ELR (cell line): ENCODE measurements at places on chromosomes 1 and 21.

- DNase-seq: no peak
Observed at GRCh38 chr21:19034560-19034959, 631.0 kb upstream of the TMPRSS15 start.

GRCh38 chr1:178575611-178576361, 62.9 kb downstream of the TEX35 start:
- no peak for DNase-seq

GRCh38 chr1:167312871-167313270, 92.2 kb downstream of the POU2F1 start:
- peak; percentile 3 for DNase-seq

GRCh38 chr1:239717097-239717917, 330.9 kb downstream of the CHRM3 start:
- DNase-seq: peak; percentile 58

DNA sequence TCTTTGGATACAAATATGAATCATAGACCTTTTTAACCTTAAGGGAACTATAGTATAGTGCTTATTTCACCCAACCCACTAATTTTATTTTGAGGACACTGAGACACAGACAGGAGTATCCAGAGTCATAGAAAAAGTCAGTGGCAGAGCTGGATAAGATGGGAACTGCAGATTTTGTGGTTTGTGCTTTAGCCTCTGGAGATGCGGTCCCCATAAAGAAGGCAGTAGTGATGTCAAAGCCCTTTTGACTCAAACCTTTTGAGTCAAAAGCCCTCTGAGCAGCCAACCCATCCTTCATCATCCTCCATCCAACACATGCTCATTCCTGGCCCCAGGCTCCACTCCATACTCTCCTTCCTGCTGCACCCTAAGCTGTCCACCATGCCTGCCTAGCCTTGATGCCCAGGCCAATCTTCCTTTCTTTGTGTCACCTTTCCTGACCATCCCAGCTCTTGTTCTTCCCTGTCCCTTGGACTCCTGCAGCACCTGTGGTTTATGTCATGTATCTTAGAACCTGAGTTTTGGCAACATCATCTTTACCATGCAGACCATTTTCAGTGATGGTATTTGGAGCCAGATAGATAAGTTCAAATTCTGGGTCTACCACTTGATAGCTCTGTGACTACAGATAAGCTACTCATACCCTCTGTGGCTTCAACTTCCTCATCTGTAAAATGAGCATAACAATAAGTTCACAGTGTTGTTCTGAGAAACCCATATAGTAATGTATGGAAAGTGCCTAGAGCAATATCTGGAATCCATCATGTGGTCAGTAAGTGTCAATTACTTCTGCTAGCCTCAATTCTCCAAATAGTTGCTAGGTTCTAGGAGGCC, 20.1 kb downstream of the SLAMF1 start:
- DNase-seq: no peak

GRCh38 chr1:206074839-206075238, 21.9 kb downstream of the RHEX start:
- no peak for DNase-seq

DNA sequence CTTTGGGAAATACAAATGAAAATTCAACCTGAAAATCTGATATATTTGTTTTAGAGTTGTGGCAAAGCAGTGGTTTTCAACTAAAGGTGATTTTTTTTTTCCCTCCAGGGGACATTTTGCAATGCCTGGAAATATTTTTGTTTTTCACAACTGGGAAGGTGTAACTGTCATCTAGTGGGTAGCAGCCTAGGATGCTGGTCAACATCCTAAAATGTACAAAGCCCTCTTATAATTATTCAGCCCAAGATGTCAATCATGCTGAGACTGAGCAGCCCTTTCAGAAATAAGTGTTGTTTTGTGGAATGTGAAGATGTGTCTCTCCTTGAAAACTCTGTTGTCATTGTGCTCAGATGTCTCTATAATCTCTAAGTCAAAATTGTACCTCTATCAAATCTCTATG, 95.2 kb upstream of the NCAM2 start:
- no peak for DNase-seq

DNA sequence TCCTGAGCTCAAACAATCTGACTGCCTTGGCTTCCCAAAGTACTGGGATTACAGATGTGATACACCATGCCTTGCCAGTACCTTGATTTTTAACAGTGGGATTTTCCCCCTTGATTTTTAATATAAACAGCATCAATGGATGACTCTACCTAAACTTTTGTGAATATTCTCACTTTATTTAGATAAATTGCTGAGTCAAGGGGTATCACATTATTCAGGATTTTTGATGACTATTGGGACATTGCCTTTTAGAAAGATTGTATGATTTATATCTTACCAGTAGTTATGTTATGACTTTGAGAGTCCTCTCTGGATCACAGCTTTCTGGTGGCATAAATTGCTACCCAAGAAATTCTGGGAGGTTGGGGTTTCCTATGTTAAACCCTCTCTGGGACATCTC, 112.5 kb upstream of the SPAG17 start:
- no peak for DNase-seq

GRCh38 chr1:61005614-61006580, 76.5 kb upstream of the NFIA start:
- DNase-seq: no peak

DNA sequence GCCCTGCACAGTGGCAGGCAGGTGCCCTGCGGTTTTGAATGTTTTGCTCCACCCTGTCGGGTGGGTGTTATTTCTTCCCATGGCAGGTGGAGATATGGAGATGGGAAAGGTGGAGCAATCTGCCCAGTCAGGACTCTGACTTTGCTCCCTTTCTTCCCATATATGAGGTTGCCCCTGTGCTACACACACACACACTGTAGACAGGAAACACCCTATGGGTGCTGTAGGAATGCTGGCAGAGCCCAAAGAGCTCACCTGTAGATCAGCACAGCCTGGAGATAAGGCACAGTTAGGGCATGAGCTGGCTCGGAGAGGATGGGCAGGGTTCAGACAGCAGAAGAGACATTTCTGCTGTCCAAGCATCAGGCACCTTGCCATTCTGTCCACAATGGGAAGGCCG, 246.0 kb upstream of the AJAP1 start:
- no peak for DNase-seq

DNA sequence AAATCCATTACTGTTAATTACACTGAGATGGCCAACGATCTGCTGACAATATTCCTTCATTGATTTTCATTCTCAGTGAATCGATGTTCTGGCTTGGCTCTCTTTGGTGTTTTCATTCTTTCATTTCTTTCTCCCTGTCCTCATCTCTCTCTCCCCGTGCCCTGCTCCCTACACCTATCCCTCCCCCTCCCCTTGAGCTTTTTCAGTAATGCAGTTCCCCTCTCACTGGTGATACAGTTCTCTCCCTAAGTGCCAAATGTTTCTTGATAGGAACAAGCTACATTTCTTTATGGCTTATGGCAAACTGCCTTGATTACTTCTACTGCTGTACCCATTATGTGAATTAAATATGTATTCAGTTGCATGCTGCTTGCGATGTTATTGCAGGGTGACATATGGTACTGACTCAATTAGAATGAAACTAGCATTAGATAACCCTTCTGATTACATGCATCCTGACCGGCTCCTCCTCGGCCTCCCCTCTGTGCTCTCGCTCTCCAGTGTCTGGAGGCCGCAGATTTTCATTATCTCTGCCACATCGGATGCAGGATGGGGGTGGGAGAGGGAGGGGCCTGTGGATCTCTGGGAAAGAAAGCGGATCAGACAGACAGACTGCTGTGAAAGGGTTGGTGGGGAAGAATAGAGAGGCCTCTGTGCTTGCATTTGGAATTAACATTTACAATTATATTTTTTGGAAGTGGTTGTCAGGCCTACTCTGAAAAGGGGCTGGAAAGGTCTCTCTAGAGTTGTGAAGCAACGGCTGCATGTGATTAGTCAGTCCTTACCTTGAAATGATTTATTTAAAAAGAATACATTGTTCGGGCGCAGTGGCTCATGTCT, 130.9 kb downstream of the PBX1 start:
- DNase-seq: no peak

DNA sequence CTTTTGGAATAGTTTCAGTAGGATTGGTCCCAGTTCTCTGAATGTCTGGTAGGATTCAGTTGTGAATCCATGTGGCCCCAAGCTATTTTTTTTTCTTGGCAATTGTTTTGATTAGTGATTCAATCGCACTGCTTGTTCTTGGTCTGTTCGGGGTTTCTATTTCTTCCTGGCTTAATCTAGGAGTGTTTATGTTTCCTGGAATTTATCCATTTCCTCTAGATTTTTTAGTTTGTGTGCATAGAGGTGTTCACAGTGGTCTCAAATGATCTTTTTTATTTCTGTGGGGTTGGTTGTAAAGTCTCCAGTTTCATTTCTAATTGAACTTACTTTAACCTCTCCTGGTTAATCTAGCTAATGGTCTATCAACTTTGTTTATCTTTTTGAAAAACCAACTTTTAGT, 117.6 kb downstream of the NME7 start:
- DNase-seq: peak; percentile 30

DNA sequence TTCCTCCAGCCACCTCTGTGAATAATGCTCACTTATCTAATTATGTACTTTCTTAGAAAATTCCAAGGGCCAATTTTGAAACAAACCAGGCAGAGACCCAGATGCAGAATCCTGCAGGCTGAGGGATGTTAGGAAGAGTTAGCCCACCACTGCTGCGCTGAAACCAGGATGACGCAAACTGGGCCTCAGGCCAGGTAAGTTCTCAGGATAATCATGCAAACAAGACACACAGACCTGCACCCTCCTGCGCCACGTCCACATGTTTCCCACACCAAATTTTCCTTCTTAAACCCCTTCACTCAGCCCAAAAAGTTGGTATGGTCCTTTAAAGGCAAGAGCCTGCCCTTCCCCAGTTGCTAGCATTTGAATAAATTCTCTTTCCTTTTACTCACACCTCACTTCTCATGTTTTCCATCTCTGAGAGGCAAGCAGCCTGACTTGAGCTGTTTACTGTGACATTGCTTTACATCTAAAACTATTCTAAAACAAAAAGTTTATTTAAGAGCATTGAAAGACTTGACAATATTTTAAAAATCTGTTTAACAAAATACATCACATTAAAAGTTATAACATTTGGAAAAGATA, 887.1 kb downstream of the LRRIQ3 start:
- no peak for DNase-seq

DNA sequence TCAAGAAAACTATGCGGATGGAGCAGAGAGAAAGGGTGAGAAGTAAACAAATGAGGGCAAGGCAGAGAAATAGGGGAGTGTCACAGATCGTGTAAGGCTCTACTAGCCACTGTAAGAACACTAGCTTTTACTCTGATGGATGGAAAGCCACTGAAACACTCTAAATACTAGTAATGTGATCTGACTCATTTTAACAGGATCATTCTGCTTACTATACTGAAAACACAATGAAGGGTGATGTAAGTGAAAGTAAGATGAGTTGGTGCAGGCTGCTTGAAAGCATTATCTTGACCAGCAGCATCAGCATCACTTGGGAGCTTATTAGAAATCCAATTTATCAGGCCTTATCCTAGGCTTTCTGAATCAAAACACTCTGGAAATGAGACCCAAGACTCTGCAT, 32.7 kb downstream of the TUT4 start:
- peak; percentile 13 for DNase-seq

- DNase-seq: no peak
Observed at GRCh38 chr1:230232371-230232771, 165.3 kb downstream of the GALNT2 start.

DNA sequence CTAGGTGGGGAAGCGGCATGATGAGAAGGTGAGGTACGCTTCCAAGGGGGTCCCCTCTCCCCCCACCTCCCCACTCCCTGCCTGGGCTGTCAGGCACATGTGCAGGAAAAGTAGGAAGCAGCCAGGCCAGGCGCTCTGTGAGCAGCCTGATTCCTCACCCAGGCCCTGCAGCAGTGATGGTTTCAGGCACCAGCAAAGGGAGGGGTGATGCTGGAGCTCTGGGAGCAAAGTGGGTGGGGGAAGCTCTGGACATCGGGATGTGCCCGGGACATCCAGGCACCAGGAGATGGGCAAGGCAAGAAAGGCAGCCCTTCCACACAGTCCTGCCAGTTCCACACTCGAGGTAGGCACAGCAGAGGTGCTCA, 106.1 kb downstream of the CRYAA start:
- DNase-seq: no peak

DNA sequence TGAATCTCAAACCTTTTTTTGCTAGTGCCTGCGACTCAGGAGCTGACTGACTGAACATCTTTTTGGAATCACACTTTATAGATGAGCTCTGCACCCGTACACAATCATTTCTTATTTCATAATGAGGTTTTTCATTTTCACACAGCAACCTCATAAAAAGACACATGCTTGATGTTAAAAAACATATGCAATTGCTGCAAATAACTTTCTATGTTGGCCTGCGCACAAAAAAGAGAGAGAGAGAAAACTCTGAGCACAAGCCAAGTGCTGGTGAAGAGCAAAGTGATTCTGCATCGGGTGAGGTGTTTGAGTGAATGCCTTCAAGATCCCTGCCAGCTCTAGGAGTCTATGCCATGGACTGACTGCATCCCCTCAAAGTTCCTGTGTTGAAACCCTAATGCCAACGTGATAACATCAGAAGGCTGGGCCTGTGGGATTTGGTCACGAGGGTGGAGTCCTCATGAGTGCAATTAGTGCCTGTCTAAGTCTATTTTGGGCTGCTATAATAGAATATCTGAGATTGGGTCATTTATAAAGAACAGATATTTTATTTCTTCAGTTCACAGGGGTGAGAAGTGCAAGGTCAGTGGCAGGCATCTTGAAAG, 36.6 kb downstream of the C1orf87 start:
- DNase-seq: no peak

DNA sequence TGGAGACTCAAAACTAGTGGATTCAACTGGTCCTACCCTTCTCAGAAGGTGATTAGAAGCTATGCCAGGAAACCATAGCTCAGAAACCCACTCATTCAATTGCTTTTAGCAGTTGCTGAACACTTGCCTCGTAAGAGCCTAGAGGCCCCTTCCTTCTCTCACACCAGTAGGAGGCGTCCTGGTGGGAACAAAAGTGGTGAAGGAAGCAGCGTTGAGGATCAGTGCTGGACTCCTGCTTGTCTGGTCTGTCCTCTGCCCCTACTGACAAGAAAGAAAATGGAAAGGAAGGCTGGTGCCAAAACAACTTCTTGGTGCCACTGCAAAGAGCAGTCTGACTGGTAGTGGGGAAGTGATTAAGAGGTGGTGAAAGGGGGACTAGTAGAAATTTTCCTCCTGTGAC, 269.7 kb downstream of the LMO4 start:
- peak; percentile 9 for DNase-seq

- no peak for DNase-seq
Observed at GRCh38 chr1:87799451-87799850, 470.8 kb downstream of the LMO4 start.

DNA sequence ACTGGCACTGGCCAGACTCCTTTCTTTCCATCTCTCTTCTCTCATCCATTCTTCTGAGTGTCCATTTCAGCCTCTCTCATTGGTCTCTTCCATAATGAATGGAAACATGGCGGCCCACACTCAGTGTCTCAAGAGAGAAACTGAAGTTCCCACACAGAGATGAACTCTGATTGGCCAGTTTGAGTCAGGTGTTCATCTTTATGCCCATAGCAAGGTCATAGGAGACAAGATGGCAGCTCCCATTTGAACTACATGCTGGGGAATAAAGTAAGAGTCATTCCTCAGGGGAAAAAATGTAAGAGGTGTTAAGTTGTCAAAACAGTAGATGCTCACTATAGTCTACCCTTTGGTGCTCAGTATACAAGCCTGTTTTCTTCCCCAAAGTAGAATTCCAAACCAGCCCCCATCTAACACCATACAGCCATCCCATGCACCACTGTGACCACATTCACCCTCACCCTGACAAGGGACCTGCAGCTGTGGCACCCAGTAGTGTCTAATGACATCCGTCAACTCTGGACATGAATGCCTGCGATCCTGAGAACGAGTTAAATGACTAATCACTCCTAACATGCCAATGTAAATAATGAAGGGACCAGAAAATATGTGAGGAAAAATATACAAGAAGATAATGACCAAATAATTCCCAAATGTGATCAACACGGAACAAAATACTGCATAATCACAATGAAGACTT, 12.4 kb downstream of the CDA start:
- DNase-seq: peak; percentile 62
